HepG2 (cell line): ENCODE measurements at places on chromosomes 13 and 19. TPM values are rescaled to one million over a fixed set of nuclear protein-coding genes. Genes with fewer than 3 reads are reported as not detected.

GRCh38 chr13:110879482-110879881 is 35.4 kb downstream of the ANKRD10 start:
- no peak for DNase-seq
- H3K27me3 ChIP-seq = no peaks in the 10 kb centered on the region
- no peak overlapping the region for H3K27ac ChIP-seq
- peaks cover 5% of the 10 kb centered on the region; the same call in 2 of the 3 replicates for H3K36me3 ChIP-seq
- peaks cover 10% of the 10 kb centered on the region for H3K4me1 ChIP-seq

GRCh38 chr13:79806821-79807220 is 325.9 kb downstream of the NDFIP2 start:
- no peak for DNase-seq
- H3K4me1 ChIP-seq = no peaks in the 10 kb centered on the region; the same call in 1 of the 2 replicates
- H3K27me3 ChIP-seq = no peaks in the 10 kb centered on the region
- no peak overlapping the region for H3K4me3 ChIP-seq
- no peaks in the 10 kb centered on the region for H3K36me3 ChIP-seq

The GRK1 gene
- 0.03 and 0.12 TPM in 2 replicates for polyA plus RNA-seq

DNA sequence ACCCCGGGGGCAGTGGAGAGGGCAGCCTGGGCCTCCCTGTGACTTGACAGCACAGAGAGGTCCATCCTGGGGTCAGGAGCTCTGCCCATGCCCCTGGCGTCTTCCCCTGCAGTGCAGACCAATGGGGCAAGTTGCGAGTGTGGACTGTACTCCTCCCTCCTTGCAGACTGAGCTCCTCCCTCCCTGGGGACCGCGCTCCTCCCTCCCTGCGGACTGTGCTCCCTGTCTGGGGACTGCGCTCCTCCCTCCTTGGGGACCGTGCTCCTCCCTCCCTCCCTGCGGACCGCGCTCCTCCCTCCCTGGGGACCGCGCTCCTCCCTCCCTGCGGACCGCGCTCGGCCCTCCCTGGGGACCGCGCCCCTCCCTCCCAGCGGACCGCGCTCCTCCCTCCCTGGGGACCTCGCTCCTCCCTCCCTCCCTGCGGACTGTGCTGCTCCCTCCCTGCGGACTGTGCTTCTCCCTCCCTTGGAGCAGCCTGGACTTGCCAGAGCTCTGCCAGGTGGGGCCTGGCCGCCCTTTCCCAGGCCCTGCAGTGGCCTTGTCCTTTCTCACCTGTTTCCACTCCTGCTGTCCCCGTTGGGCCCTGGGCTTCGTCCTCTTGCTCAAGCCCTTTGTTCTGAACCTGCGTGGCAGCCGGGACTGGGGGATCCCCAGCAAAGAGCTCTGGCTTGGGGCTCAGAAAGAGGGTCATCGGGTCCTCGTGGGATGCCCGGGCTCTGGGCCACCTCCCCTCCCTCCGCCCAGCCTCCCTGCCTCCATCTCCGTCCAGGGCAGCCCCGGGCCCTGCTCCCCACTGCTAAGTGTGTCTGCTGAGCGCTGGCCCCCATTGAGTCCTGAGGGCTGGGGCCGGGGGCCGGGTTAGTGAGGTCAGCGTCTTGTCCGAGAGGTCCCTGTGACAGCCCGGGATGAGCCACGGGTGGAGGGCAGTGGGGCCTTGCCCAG is 6.8 kb downstream of the GAMT start:
- no peak for DNase-seq
- peaks cover 30% of the 10 kb centered on the region for H3K4me1 ChIP-seq
- H3K27ac ChIP-seq = no peak overlapping the region
- no peaks in the 10 kb centered on the region for H3K27me3 ChIP-seq
- H3K36me3 ChIP-seq = peaks cover 2% of the 10 kb centered on the region; the same call in 1 of the 2 replicates
- H3K4me3 ChIP-seq = no peak overlapping the region

- no peak overlapping the region for H3K27ac ChIP-seq
- no peak for DNase-seq
- no peaks in the 10 kb centered on the region for H3K4me1 ChIP-seq
- peaks cover 8% of the 10 kb centered on the region; the same call in 1 of the 3 replicates for H3K27me3 ChIP-seq
- H3K4me3 ChIP-seq = no peak overlapping the region
Measured at GRCh38 chr19:33997690-33998089, 174.6 kb upstream of the LSM14A start.

GRCh38 chr19:32364040-32364439 is 18.6 kb downstream of the ZNF507 start:
- no peaks in the 10 kb centered on the region for H3K27me3 ChIP-seq
- H3K27ac ChIP-seq = peak overlapping the region; percentile 70
- H3K4me3 ChIP-seq = no peak overlapping the region
- no peak for DNase-seq
- peaks cover 59% of the 10 kb centered on the region for H3K4me1 ChIP-seq

DNA sequence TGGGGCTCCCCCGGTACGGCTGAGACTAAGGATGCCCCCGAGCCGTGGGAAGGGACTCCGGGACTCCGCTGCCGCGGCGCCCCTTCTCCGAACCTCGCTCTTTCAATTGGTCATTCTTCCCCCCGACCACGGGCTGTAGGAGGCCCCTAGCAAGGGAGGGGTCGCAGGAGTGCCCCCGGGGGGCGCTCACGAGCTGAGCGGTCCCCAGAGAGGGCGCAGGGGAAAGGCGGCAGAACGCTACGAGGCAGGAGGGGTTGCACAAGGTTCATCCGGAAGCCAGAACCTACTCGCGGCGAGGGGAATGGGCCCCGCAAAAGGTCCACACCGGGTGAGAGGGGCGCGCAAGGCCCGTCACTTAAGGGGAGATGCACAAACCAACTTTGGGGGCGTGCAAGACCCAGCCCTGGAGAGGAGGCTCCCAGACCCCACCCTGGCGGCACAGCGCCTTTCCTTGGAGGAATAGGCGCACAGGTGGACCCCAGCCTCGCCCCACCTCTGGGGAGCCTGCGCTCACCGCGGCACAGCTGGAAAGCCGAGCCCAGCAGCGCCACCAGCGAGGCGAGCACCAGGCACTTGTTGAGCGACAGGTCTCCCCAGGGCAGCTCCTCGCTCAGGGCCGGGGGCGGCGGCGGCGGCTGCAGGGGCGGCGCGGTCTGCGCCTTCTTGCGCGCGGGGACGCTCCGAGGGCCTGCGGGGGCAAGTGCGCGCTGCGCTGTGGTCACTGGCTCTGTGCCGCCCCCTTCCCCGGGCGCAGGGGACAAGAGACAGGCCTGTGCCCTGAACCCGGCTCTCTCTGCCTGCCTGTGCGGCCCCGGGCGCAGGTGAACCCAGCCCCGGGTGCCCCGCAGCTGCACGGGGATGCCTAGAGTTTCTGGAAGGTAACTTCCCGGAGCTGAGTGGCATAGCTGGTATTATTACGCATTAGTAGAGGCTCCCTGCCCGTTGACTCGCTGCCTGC is 2.8 kb downstream of the JSRP1 start:
- 0 out of 3 replicates have a peak, but pooled peaks cover under 1% of the 10 kb centered on the region for H3K27me3 ChIP-seq
- peak overlapping the region; percentile 67 for H3K4me3 ChIP-seq
- no peaks in the 10 kb centered on the region for H3K36me3 ChIP-seq
- peaks cover 35% of the 10 kb centered on the region for H3K4me1 ChIP-seq
- H3K27ac ChIP-seq = no peak overlapping the region
